Kidney (tissue), 22 donors: ENCODE measurements at places on chromosomes 3 and 15.

DNA sequence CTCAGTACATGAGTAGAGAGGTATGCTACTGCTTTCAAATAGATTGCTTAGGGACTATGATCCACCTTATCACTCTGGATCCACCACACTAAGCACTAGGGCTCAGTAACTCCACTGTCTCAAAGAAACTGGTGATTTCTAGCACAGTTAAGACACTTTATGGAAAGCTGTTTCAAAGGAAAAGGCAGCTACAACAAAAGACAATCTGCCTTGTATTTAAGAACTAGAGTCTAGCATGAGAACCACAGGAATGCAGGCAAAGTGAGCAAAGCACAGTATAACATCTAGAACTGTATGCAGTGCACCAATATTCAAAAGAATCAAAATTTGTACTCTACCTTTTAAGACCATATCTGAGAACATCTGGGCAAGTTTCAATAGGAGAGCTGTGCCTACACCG lies 17.9 kb downstream of the TFRC start:
- H3K36me3 ChIP-seq, result peaks cover 24% of the 10 kb centered on the region
- no peak for DNase-seq
- no peaks in the 10 kb centered on the region for H3K4me1 ChIP-seq
- no peak overlapping the region for H3K27ac ChIP-seq
- no peaks in the 10 kb centered on the region for H3K27me3 ChIP-seq
- no peak overlapping the region for H3K4me3 ChIP-seq

DNA sequence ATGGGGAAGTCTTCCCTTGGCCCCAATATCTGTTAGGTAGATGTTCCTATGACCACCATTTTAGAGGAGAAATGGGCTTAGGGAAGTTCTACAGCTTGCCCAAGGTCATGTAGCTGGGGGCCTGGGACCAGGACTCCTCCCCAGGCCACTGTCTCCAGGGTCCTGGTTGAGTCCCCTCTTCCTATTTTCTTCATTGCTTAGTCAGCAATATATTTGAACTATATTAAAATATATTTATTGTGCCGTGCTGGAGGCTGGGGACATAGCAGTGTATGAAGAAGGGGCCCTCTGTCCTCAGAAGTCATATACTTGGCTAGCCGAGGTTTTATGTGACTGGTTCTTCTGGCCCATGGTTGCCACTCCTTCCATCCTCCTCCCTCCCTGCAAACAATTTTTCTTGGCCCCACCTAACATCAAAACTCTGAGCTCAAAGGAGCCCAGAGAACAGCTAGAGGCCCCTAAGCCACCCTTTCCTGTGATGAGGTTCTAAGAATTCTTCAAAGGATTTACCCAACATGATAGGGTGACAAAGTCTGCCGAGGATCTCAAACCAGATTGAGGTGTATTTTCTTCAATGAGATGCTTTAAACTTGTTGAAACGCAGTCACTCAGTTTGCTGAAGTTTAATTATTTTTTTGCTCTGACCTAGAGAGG lies 121.2 kb upstream of the RASGRP1 start:
- DNase-seq, result no peak
- H3K4me3 ChIP-seq, result no peak overlapping the region
- no peaks in the 10 kb centered on the region for H3K27me3 ChIP-seq

DNA sequence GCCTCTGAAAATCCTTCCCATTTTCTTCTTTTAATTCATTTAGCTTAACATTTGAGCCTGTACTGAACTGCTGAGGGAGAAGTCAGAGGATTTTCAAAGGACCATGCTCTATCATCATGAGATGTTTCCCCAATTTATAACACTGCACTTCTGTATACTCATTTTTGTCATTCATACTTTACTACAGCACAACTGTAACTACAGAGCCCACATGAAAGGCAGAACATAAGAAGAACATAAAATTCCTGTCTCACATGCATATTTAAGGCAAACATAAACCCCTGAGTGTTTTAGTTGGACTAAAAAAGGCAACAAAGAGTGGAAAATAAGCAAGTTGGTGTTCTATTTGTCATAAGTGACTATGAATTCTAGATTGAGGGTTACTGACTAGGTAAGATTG lies 237.7 kb upstream of the ARPP21 start:
- no peaks in the 10 kb centered on the region for H3K27me3 ChIP-seq
- no peak overlapping the region for H3K27ac ChIP-seq
- DNase-seq, result no peak
- no peaks in the 10 kb centered on the region for H3K36me3 ChIP-seq

- H3K4me1 ChIP-seq, result no peaks in the 10 kb centered on the region
- no peak overlapping the region for H3K27ac ChIP-seq
- no peaks in the 10 kb centered on the region for H3K36me3 ChIP-seq
- DNase-seq, result peak; percentile 45
- H3K4me3 ChIP-seq, result no peak overlapping the region
These were observed 26.0 kb upstream of the SEC62 start for GRCh38 chr3:169940470-169941181.

DNA sequence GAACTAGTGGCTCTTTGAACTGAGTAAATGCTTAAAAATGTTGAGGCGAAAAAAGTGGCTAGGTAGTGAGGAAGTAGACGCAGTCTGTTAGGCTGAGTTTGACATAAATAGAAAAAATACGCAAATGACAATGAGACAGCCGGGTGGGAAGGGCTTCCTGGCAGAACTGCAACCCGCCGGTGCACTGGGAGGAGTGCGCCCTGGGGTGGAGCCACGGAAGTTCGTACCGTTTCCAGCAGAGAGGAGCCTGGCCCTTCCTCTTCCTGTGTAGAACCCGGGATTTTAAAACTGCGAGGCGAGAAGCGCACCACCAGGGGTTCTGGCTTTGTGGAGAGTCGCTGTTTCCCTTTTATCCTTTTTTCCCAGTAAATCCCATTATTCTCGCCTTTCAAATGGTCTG lies 602.6 kb downstream of the PYDC2 start:
- no peak for DNase-seq
- no peaks in the 10 kb centered on the region for H3K36me3 ChIP-seq
- no peak overlapping the region for H3K4me3 ChIP-seq
- no peak overlapping the region for H3K27ac ChIP-seq

DNA sequence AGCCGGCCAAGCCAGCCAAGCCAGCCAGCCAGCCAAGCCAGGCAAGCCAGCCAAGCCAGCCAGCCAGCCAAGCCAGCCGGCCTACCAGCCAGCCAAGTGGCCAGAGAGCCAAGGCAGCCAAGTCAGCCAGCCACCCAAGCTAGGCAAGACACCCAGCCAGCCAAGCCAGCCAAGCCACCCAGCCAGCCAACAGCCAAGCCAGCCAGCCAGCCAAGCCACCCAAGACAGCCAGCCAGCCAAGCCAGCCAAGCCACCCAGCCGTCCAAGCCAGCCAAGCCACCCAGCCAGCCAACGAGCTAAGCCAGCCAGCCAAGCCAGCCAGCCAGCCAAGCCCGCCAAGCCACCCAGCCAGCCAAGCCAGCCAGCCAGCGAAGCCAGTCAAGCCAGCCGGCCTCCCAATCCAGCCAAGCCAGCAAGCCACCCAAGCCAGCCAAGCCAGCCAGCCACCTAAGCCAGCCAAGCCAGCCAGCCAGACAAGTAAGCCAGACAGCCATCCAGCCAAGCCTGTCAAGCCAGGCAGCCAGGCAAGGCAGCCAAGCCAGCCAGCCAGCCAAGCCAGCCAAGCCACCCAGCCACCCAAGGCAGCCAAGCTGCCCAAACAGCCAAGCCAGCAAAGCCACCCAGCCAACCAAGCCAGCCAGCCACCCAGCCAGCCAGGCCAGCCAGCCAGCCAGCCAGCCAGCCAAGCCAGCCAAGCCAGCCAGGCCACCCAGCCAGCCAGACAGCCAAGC lies 200.5 kb downstream of the GOLGA6L6 start:
- H3K27me3 ChIP-seq, result no peaks in the 10 kb centered on the region
- no peaks in the 10 kb centered on the region for H3K4me1 ChIP-seq
- H3K4me3 ChIP-seq, result peak overlapping the region; percentile 4
- H3K27ac ChIP-seq, result peak overlapping the region; percentile 11

DNA sequence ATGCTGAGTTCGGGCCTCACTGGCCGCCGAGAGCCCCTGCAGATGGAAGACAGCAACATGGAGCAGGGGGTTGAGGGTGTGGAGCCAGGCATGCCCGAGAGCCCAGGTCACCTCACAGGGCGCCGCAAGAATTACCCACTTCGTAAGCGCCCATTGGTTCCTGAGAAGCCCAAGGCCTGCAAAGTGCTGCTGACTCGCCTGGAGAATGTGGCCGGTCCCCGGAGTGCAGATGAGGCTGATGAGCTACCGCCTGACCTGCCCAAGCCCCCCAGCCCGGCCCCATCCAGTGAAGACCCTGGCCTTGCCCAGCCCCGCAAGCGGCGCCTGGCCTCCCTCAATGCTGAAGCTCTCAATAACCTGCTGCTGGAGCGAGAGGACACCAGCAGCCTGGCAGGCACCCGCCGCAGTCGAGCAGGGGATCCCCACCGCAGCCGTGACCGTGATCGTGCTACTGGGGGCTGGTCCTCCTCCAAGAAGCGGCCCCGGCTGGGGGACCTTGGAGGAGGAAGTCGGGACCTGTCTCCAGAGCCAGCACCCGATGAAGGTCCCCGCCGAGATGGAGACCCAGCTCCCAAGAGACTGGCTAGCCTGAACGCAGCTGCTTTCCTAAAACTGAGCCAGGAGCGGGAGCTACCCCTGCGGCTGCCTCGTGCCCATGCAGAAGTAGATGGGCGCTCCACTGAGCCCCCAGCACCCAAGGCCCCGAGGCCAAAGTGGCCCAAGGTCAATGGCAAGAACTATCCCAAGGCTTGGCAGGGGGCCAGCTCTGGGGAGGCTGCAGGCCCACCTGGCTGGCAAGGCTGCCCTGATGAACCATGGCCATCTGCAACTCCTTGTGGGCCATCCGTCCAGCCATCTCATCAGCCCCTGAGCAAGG lies 12.1 kb upstream of the CHST14 start:
- DNase-seq, result peak; percentile 76
- H3K36me3 ChIP-seq, result peaks cover 19% of the 10 kb centered on the region
- H3K27me3 ChIP-seq, result no peaks in the 10 kb centered on the region
- no peak overlapping the region for H3K27ac ChIP-seq
- H3K4me3 ChIP-seq, result no peak overlapping the region

- H3K27me3 ChIP-seq, result no peaks in the 10 kb centered on the region
- no peaks in the 10 kb centered on the region for H3K36me3 ChIP-seq
- no peak overlapping the region for H3K4me3 ChIP-seq
These were observed 22.1 kb downstream of the CLEC3B start for GRCh38 chr3:45048244-45048643.

DNA sequence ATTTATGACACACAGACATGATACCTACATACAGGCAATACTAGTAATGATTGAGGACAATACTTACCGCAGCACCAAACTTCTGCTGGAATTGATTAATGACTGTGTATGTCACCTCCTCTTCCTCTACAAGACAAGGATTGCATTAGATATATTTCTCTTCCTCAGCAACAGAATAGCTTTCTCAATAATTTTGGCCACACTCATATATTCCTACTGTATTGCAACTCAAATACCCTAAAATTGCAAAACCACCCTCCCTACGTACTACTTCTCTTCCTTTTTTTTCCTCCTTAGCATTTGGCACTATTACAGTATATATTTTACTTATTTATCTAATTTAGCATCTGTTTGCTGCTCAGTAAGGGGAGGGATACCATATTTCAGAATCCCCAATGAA lies 14.8 kb downstream of the EXD1 start:
- H3K36me3 ChIP-seq, result no peaks in the 10 kb centered on the region
- no peak overlapping the region for H3K4me3 ChIP-seq
- no peak for DNase-seq

DNA sequence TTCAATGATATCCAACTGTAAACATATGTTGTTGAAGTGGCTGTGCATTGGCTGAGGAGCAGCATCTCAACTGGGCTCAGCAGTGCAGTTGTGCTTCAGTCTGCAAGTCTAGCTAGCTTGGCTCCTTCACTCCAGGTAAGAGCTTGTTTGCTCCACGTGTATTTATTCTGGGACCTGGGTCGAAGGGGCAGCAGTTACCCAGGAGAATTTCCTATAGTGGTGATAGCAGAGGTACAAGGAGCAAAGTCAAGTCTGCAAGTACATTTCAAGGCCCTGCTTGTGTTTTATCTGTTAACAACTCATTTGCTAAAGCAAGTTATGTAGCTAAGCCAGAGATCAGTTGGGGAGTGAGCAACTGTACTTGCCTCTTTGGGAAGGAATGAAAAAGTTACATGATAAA lies 286.2 kb upstream of the UMPS start:
- H3K4me3 ChIP-seq, result no peak overlapping the region
- no peaks in the 10 kb centered on the region for H3K4me1 ChIP-seq
- no peak overlapping the region for H3K27ac ChIP-seq
- H3K27me3 ChIP-seq, result no peaks in the 10 kb centered on the region
- no peak for DNase-seq
